ENCODE measurements at places on chromosomes 1 and 21.

DNA sequence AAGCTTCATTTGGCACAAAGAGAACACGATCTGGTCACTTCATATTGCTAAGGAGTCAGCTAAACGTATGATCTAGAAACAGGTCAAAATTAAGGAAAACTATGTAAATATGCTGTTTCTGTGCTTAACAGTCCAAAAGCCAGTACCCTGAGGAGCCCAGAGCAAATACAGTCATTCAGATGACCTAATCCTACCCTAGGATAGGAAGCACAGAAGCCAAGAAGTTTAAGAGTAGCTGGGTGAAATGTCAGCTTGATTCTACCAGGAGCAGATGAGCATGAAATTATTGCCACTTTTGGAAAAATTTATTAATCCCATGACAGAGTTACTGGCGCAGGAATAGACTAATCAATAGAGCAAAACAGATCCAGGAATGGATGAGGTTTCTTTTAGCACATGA, 18.3 kb downstream of the SORT1 start:
- no peak for DNase-seq

DNA sequence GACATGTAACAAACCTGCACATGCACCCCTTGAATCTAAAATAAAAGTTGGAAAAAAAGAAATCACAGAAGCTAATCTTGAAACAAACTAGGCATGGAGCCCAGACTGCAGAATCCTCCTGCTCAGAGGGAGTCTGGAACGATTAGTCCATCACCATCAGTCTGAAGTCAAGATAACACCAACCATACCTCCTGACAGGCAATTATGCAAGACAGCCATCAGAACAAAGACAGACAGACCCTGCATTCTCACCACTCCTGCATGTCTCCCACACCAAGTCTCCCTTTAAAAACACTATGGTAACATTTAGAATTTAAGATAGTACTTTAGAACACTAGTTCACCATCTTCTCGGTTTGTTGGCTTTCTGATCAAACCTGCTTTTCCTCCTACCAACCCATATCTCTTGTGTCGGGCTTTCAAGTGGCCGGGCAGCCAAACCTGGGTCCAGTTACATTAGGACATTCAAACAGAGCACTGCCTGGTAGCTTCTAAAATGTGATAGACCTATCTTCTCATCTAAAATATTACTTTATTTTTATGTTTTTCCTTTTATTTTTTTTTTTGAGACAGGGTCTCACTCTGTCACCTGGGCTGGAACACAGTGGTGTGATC, 10.1 kb downstream of the YARS1 start:
- DNase-seq = peak; percentile 14

- no peak for DNase-seq
Observed at GRCh38 chr1:153478047-153478691, 17.7 kb upstream of the S100A7 start.

- peak; percentile 53 for DNase-seq
Observed at GRCh38 chr1:201714542-201715329, 114.2 kb upstream of the IPO9 start.

DNA sequence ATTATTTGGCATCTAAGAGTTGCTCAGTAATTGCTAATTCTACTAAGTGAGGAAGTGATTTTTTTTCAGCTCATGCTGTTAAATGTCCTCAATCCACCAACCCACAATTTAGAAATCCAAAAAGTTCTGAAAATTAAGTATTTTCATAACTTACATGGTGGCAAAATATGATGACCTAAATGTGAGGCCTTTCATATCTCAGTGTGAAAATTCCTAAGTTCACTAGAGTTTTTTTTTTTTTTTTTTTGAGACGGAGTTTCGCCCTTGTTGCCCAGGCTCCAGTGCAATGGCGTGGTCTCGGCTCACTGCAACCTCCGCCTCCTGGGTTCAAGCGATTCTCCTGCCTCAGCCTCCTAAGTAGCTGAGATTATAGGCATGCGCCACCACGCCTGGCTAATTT, 5.6 kb downstream of the NUCKS1 start:
- DNase-seq = no peak

DNA sequence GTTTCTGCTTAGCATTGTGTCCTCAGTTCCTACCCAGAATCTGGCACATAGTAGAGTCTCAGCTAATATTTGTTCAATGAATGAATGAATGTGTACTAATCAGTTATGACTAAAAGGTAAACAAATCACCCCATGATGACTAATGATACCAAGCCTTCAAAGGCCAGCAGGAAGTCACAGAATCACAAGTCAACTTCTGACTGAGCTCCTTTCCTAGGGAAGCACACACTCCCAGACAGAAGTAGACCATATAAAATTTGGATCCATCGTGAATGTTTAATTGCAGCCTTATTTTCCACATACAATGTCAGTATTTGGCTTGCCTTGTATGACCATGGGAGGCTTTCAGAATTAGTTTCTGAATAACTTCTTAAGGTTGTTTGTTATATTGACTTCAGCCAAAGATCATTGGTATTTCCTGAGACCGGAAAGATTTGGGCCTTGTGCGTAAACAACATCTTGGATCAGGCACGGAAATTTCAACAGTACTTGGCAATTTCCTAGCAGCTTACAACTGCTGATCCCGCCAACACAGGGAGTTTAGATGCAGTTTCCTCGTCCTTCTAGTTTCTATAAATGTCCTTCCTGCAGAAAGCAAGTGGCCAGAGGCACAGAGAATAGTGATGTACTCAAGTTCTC, 185.9 kb upstream of the ATP1B1 start:
- DNase-seq = peak; percentile 85

GRCh38 chr21:42463861-42464515, 32.0 kb downstream of the RSPH1 start:
- peak; percentile 40 for DNase-seq

- DNase-seq = no peak
Observed at GRCh38 chr1:29753771-29754572, 517.6 kb downstream of the PTPRU start.

GRCh38 chr1:183571678-183572268, 18.5 kb downstream of the NCF2 start:
- no peak for DNase-seq

DNA sequence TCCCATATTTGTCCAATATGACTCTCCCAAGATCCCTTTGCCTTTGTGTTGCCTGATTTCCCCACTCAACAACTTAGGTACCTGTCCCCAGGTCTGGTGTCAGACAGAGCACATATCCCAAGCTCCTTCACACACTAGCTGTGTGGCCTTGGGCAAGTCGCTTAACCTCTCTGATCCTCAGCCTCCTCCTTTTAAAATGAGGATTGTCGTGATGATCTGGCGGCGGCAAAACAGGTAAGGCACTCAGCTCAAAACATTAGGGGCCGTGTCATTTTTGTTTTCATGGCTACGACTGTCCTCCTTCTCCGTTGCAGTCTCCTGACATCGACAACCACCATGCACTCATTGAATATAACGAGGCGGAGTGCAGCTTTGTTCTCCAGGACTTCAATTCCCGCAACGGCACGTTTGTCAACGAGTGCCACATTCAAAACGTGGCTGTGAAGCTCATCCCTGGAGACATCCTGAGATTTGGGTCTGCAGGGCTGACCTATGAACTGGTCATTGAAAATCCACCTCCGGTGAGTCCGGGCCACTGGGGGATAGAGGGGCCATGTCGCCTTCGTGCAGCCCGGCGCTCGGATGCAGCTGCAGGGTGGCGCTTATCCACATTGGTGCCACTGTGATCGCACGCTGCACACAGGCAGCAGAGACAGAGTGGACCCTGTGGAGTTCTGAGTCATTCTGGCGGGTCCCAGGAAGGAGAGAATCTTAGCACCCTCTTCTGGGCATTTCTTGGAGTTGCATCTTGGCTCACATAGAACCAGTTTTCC, 25.2 kb downstream of the FHAD1 start:
- DNase-seq = peak; percentile 92

- no peak for DNase-seq
Observed at GRCh38 chr1:191714845-191715244, 443.4 kb upstream of the RGS18 start.

GRCh38 chr1:183274836-183275235, 88.8 kb downstream of the LAMC2 start:
- DNase-seq = no peak

DNA sequence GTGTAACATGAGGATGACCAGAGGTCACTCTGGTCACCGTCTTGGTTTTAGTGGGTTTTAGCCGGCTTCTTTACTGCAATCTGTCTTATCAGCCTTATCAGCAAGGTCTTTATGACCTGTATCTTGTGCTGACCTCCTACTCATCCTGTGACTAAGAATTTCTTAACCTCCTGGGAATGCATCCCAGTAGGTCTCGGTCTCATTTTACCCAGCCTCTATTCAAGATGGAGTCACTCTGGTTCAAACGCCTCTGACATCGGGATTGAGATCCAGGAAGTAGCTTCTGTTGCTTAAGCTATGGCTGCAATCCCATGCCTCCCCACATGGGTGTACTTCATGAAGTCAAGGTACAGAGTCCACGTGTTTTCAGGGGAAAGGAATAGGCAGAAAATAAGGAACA, 19.9 kb downstream of the FMN2 start:
- DNase-seq = peak; percentile 50
